ENCODE measurements at places on chromosomes 3 and 15.

DNA sequence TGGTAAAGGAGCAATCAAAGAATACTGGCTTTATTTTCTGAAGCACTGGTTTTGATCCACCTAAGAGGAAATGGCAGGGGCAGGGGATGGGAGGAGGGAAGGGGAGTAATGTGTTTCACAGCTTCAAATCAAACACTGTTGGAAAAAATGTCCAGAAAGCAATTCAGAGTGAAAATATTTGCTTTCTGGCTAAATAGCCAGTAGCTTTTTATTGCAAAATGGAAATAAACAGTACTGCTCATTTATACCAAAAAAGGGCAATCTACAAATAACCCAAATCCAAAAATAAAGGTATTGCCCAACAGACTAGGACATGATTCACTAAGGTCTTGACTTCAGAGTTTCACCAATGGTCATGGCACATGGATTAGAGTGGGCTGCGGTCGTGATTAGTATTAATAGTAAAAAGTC lies 279.3 kb upstream of the THBS1 start:
- no peak for DNase-seq

GRCh38 chr3:176941689-176942088 lies 255.6 kb downstream of the TBL1XR1 start:
- no peak for DNase-seq

- DNase-seq = no peak
These were observed 34.4 kb downstream of the GLCE start for GRCh38 chr15:69194854-69195253.

GRCh38 chr3:177944228-177944661 lies 592.0 kb upstream of the KCNMB2 start:
- DNase-seq = no peak

DNA sequence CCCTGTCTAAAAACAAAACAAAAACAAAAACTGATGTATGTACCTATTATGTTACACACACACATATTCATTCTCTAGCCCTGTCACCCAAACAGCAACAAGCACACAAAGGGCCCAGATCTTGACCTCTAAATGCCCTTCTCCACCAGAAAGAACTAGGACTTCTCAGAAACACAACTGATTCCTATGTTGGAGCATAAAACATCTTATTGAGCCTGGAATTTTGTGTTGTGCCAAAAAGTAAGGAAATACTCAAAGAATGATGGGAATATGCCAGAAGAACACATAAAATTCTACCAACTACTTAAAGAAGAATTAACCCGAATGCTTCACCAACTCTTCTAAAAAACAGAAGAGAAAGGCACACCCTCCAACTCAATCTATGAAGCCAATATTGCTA lies 66.7 kb upstream of the OCA2 start:
- DNase-seq = no peak

DNA sequence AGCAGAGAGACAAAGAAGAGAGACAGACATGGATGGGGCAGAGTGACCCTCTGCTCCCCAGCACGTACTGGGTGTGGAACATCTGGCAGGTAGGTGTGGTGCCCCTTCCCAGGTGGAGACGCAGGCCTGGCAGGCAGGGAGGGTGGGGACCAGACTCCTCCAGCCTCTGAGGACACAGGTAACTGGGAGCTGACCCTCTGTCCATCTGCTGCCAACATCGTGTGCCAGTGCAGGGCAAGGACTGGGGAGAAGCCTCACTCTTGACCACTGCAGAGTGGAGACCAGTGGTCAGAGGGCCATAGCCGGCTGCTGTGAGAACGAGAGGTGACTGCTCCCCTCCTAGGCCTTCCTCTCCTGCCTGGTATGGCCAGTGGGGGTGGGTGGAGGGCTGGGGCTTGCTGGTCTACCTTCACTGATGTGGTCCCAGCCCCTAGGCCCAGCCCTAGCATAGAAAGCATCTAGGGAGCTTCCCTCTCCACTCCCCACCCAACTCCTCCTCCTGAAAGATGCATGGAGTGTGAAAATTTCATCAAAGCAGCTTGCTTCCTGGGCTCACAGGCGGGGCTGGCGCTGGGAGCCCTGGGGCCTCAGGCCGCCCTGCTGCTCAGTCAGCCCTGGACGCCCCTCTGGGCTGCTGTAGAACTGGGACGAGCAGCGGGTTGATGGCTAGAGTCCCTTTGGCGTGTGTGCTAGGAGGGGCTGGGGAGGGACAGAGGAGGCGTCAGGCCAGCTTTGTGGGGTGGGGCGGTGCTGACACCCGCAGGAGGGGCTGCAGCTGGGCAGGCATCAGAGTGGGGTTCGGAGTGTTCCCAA lies 90.3 kb downstream of the PLXNA1 start:
- no peak for DNase-seq

DNA sequence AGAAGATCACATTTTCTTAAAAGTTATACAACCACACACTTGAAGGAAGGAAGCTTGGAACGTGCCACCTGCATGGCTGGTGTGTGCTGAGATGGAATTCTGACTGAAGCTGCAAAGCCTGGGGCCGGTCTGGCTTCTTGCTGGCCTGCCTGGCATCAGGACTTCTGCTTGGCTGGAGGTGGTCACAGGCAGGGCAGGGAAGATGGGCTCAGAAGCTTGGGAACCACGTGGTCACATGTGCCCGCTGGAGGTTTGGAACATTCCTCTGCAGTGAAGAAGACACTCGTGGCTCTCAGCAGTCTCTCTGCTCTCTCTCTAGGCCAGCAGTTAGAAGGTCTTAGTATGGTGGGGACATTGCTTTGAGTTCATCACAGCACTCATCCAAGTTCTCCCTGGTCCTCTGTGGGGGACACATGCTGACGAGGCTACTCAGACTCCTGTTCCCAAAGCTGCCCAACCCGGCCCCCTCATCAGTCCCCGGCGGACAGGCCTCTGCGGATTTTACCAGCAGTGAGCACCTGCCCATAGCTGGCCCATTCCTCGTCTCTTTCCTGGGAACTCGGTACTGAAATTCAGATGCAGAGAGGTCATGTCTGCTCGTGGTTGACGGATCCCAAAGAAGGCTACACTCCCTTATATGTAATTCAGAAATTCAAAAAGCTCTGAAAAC lies 229.0 kb downstream of the ADAMTS17 start:
- DNase-seq = no peak

DNA sequence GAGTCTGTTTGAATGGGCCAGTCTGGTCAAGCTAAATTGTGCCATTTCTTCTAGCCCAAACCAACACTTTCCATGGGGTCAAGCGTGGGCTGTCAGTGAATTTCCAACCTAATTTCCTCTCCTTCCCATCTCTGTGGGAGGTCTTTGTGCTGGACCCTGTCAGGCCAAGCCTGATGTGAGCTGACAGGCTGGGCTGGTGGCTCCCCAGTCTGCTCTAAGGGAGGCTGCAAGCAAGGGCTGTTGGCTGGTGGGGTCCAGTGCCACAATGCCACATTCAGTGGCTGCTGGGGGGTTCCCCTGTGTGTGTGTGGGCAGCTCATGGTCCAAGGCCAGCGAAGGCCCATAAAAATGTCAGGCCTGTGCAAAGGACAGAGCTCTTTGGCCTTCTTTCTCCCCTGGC lies 216.1 kb downstream of the OPA1 start:
- no peak for DNase-seq

- no peak for DNase-seq
These were observed 52.5 kb downstream of the IFT80 start for GRCh38 chr3:160346511-160346910.

GRCh38 chr15:40944510-40945296 lies 8.6 kb upstream of the CHAC1 start:
- no peak for DNase-seq

DNA sequence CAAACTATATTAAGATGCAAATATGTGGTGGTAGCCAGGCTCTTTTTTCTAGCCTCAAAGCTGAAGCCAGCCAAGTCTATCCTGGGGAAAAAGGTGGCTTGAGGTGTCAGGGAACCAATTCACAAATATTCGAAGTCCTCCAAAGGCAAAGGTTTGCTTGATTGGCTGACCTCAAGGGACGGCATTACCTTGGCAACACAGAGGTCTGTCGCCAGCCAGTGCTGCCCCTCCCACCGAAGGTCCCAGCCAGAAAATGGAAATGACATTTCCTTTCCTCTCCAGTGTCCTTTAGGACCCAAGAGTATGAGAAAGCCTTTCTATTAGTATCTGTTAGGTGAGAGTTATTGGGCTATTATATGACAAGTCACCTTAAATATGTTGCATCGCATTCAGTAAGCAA lies 96.0 kb upstream of the LIMD1 start:
- DNase-seq = no peak

DNA sequence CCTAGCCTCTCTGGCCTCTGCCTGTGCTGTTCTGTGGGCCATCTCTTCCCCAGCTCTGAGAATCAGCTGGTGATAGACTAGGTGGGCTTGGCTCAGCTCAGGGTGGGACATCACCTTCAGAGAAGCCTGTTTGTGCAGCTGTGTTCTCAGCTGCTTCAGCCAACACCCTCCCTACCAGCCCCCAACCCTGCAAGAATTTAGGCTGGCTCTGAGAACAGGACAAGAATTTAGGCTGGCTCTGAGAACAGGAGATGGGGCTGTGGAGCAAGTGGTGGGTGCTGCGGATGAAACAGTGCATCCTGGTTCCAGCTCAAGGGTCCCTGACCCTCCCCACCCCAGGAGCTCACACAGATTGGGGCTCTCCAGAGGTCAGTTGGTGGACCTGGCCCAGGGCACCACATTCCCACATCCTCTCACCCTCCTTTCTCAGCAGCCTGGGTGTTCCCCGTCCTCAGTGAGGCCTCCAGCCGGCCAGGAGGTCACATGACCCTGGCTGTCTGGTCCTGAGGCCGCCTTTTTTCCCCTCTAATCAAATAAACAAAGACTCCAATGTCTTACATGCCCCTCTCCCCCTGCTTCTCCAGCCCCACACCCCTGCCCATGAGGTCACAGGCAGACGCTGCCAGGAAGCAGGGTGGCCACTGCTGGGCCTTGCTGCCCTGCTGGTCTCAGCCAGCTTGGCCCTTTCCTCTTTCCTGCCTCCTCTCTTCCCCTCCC lies 14.9 kb downstream of the PLEKHO2 start:
- DNase-seq = no peak

DNA sequence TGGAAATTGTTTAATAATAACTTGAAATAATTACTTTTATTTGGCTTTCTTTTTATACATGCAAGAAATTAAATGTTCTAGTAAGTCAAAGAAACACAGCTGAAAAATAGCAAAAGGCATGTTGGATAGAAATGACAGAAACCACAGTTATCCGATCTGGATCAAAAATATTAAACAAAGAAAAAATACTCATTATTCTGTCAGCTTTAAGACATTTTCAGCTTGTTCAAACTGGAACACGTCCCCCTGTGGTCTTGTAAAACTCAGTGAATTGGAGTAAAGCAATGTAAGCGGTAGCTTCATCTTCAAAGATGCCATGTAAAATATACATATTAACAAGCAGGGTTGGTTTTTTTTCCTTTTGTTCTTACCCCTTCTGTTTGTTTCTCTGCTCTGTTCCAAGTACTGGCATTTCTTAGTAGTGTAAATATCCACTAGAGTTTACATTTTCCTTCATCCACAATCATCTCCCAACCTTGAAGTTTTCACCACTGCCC lies 223.4 kb downstream of the IGSF11 start:
- no peak for DNase-seq

DNA sequence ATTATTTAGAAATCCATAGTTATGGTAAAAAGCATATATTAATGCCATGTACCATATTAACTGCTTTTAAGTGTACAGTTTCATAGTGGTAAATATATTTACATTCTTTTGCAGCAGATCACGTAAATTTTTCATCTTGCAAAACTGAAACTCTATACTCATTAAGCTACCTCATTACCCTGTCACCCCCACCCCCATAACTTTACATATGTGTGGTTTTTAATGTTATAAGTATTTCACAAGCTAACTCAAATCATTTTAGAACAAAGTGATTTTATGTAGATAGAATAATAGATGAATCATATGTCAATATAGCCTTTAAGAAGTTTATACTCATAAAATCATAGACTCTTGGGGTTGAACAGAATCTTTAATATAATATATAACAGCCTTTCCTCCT lies 7.1 kb upstream of the TP63 start:
- no peak for DNase-seq

- DNase-seq = no peak
These were observed 15.6 kb upstream of the KY start for GRCh38 chr3:134666466-134666865.
